CD4-positive, alpha-beta T cell treated with Interleukin-15 for 1 hour (primary cell): ENCODE measurements at places on chromosomes 5 and 9.

GRCh38 chr9:123003466-123003865, 30.0 kb upstream of the GPR21 start:
- DNase-seq, result no peak

DNA sequence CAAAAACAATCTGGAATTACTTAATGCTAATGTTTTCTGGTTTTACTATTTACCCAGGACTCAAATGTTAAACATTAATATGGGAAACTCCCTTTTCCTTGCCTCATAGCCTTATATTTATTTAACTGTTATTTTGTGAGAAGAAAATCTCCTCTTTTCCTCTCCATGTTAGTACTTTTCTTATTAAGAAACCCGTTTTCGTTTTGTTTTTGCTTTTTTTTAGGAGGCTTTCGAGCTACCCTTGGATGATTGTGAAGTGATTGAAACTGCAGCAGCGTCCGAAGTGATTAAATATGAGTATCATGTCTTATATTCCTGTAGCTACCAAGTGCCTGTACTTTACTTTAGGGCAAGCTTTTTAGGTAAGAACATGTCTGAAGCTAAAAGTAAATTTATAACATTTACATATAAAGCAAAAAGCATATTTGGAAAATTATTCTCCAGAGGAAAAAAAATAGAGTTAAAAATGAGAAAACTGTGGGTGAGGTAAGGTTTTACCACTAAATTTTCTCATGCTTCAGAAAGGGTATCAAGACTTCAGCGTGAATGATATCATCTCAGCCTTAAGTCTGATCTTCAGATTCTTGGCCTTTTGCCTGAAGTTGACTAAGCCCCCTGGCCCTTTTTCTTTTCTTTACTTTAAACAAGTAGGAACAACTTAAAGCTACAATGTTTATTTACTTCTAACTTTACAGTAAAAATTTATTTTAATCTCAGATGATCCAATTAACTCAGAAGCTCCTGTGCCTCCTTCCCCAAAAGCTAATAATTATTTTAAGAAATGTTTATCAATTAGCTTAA, 113.8 kb downstream of the RPS23 start:
- DNase-seq, result no peak

- DNase-seq, result no peak
Measured at GRCh38 chr5:66041627-66042026, 102.5 kb upstream of the SREK1 start.

DNA sequence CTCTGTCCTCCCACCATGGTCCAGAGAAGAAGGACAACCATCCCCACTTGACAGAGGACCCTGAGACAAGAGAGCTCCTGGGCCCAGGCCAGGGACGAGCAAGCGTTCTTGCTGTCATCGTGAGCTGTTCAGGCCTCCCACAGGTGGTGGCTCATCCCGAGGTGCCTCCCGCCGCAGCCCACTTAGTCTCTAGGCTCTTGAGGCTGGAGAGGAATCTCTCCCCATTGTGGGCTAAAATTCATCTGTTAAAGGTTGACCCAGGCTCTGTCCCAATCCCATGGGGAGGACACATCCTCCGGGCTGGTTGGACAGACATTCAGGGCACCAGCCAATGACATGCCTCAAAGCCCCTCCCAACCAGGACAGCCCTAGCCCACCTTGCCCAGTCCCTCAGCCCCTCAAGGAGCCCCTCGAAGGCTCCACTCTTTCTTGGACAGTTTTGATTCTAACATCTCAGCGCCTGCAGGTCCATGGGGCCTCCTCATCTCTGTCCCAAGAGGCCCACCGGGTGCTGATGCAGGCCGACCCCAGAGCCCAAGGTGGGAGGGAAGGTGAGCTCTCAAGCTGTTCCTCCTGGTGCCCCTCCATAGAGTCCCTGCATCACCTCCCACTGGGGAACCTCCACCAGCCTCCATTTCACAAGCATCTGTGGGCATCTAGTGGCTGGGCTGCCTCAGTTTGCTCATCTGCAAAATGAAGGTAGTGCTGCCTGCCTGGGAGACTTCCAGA, 52.9 kb downstream of the BARX1 start:
- peak; percentile 11 for DNase-seq

DNA sequence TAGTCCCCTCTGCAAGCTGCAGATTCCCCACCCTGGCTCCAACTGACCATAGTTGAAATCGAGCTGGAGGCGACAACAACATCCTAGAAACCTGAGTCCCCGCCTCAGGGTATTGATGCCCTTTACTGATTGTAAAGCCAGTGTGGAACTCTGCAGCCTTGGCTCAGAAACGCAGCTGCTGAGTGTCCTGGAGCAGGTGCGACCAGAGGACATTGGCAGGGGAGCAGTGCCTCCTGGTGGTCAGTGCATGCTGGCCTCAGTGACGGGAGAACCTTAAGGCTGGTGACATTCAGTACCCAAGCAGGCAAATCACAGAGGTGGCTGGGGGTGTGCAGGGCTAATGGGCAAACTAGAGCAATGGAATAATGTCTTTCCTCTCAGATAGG, 20.4 kb upstream of the ZNF354B start:
- peak; percentile 39 for DNase-seq

- no peak for DNase-seq
Measured at GRCh38 chr5:75723378-75723777, 6.1 kb upstream of the POC5 start.

DNA sequence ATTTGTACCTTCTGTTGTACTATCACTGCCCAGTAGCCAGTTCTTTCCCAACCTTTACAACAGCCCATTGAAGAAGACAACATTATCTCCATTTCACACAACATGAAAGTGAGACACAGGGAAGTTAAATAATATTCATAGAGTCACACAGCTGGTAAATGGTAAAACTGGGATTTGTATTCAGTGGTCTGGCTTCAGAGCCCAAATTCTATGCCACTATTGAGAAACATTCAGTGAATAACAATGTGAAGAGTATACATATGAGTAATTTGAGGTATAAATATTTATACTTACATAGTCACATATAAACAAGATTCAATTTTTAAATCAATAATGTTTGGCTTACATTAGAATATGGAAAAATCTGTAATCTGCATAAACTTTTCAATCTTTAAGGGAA, 13.8 kb downstream of the SMIM15 start:
- DNase-seq, result no peak

DNA sequence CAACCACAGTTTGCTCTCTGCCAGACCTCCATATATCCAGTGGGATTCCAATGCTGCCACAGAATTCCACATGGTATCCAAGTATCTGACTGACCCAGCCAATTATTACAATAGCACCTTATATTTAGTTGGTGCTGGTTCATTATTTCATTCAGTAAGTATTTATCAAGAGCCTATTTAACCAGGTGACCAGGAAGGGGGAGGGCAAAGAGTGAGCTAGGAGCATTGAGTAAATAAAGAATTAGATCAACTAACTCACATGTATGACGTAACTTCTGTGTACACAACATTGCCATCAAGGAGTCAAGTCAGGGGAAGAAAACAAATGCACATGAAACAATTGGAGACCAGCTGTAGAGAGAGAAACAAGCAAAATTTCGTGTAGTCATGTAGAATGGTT, 207.1 kb upstream of the PAPPA start:
- DNase-seq, result no peak

DNA sequence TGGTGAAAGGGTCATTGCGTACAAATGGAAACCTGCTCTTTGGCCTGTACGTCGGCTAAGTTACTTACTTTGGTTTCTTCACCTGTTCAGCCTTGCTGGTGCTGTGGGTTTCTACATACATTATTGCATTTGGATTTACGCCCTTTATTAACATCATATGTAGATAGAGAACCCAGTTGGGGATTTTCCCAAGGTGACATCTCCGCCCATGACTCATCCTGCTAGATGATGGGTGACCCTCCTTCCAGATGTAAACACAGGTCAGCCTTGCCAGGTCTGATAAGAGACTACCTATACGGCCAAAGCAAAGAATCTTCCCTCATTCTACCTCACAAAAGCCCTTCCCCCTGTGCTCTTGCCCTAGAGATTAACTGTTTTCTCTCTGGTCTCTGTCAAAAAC, 360.9 kb downstream of the KDM4C start:
- DNase-seq, result no peak

DNA sequence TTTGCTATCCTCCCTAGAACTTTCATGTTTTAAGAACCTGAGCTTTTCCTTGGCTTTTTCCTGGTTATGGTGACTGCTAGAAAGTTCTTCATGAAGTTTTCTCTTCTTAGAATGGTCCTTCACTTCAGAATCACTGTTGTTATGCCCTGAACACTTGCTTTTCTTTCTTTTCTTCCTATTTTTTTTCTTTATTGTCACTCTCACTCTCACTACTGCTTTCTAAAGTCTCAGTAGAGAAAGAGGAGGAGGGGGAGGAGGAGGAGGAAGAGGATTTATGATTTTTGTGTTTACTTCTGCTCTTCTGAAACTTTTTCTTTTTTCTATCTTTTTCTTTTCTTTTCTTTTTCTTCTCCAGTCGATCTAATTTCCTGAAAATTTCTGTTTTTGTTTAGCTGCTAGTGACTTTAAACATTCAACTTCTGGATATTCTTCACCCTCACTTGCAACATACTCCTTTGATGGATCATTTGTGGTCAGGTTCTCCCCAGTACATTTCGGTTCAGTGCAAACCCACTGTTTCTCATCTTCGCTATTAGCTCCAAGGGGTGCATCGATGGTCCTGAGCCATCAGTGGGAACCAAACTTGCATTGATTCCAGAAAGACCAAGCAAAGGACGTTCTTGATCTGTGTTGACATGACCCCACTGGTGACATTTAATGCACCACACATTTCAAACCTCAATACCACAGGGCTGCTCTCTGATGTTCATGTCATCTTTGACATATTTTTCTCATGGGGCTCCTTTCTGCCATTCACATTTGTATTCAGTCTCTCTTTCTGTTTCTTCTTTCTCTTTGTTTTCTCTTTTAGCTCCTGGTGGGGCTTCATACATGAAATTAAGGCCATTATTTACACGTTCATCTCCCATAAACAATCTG, 81.6 kb upstream of the HAND1 start:
- no peak for DNase-seq

DNA sequence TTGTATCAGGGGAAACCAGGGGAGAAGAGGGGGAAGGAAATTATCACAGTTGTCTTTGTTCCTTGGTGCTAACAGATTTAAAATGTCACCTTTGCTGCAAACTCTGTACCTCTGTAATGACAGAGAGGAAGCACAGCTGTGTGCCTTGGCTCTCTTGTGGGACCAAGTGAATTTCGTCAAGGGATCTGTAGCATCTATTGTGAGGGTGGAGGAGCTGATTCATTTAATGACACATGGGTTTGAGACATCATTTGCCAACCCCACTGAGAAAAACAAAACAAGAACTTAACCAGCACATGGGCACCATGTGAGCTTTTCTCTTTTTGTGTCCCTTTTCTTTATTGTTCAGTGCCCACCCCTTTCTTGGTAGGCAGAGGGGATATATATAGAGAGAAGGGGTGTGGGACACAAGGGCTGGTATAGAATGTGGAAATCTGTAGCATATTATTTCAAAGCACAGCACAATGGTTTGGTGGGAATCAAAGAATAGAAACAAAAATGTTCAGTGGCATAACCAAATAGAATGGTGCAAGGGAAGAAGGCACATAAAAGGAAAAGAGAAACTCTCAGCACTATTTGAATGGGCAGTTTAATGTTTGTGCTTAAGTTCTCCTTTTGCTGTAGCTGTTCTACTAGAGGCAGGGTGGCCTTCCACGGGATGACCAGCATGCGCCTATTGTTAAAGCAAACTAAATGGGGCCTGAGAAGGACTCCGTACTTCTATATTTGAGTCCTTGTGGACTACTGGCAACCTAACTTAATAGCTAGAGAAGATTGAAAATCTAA, 63.3 kb downstream of the LIX1 start:
- no peak for DNase-seq

DNA sequence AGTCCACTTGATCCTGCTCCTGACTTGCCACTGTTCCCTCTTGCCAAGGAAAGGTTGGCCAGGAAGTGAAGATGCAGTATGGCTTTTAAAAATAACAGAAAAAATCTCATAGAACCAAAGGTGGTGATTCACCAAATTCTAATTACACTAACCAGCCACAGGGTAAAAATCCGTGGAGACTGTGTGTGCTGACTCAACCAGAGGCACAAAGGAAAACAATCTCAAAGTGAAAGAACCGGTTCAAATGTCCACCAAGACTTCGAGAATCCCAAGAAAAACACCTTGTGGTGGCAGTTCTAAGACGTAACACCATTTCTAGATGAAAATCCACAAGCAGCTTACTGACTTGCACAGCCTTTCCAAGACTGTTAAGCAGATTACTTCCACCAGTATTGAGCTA, 279.1 kb downstream of the TLE1 start:
- DNase-seq, result no peak

- no peak for DNase-seq
Measured at GRCh38 chr5:77867914-77868313, 91.8 kb upstream of the TBCA start.

DNA sequence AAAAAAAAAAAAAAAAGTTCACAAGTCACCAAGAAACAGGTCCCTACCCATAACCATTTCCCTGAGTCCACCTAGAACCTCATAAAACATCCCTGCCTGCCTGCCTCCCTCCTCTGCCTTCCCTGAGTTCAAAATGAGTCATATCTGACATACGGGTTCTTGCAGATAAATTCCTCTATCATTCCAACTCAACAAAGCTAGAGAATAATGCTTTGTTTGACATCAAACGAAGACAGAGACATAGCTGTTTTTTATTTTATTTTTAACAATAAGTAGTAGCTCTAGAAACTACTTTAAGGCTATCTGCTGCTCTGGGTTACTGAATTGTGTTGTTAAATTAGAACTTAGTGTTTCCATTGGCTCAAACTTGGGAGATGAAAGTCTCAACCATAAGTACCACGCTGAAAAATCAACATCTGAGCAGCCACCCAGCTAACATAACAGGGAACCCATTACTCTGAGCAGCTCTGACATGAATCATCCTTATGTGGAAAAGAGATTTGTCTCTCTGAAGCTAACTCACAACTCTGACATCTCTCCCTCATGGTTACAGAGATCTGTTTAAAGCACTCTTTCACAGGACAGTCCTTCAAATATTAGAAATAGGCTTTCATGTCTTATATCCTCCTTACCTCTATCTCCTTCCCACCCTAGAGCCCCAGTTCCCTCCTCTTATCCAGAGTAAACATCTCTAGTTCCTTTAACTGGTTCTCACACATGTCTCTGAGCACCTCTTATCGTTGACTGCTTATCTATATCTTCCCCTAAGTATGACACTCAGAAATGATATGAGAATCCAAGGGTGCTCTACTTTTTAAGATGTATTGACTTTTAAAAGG, 12.1 kb downstream of the TMEM245 start:
- DNase-seq, result no peak

- no peak for DNase-seq
Measured at GRCh38 chr5:109483395-109483971, 73.7 kb upstream of the PJA2 start.
